ENCODE measurements at places on chromosomes 11 and 22.

DNA sequence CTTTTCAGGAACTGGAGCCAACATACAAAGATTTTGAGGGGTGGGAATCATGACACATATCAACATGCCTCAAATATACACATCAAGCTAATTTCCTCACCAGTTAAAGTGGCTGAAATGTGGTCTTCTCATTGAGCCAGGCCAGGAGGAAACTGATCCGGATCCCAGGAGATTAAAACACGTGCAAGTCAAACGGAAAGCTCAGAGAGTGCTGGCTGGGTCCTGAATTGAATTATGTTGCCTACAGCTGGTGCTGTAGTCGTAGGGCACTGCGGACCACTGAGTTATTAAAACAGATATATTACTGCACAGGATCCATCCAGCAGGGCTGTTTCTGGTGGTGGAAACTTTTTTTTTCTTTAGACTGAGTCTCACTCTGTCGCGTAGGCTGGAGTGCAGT is 14.1 kb upstream of the WNT7B start:
- DNase-seq = no peak

GRCh38 chr11:2466869-2467694 is 22.3 kb downstream of the KCNQ1 start:
- DNase-seq = no peak

DNA sequence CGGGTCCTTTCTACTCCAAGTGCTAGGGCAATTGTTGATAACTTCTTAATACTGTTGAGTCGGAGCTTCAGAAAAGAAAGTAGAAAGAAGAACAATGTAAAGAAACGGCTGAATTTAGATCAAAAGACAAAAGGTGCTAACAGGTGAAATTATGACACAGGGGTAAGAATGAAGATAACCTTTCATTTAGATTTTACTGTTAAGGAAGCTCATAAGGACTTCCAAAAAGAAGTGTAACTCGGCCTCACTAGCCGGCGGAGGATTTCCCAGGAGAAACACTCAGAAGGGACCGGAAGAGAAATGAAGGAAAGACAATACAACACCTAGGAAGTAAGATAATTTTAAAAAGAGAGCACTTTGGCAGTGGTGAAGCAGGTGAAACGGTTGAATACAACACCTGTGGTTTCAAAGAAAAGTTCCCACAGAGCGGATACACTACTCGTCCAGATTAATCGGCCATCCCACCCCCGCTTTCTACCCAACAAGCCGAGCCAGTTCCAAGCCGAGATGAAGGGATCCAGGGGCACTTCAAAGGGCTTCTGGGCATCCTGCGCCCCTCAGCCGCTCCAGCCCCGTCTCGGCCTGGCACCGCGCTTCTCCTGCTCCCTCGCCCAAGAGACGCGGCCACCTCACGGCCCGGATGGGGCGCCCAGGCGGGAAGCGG is 737 bp downstream of the PPP2R1B start:
- DNase-seq = no peak

DNA sequence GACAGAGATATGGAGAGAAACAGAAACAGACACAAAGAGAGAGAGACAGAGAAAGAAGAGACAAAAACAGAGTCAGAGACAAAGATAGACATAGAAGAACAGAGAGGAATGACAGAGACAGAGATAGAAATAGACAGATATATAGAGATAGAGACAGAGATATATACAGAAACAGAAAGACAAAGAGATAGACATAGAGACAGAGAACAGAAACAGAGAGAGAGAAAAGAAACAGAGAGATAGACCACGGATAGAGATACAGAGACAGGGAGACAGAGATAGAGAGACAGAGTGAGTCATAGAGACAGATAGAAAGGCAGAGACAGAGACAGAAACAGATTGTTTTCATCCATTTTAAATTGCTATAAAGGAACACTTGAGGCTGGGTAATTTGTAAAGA is 12.3 kb upstream of the MPEG1 start:
- no peak for DNase-seq

DNA sequence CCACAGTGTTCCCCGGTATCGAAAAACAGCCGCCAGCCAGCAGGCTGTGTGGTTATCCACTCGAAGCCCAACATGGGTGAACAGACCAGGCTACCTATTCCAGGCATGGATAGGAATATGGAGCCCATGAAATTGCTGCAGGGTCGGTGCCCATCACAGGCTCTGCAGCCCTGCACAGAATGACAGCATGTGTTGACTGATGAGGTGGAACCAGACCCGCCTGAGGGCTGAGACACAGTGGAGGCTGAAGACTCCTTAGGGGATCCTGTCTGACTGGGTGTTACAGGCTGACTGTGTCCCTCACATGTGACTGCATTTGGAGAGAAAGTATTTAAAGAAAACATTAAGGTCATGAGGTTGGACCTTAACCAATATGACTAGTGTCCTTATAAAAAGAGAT is 6.2 kb upstream of the YPEL1 start:
- no peak for DNase-seq

GRCh38 chr22:22940961-22941605 is 53.5 kb downstream of the IGLL5 start:
- DNase-seq = no peak

DNA sequence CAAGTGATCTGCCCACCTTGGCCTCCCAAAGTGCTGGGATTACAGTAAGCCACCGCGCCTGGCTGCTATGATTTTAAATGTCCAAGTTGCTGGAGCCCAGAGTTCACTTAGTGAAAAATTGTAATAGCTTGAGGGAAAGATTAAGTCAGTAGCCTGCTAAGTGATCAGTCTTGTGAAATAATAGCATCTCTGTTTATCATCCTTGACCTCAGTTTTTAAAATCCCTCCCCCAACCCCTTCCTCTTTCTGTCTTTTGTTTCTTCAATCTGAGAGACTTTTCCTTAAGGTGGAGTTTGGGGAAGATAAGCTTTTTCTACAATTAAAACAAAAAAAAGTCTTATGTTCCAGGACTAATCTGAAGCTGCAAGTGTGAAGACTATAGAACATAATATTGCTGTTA is 6.4 kb downstream of the HIPK3 start:
- DNase-seq = no peak

DNA sequence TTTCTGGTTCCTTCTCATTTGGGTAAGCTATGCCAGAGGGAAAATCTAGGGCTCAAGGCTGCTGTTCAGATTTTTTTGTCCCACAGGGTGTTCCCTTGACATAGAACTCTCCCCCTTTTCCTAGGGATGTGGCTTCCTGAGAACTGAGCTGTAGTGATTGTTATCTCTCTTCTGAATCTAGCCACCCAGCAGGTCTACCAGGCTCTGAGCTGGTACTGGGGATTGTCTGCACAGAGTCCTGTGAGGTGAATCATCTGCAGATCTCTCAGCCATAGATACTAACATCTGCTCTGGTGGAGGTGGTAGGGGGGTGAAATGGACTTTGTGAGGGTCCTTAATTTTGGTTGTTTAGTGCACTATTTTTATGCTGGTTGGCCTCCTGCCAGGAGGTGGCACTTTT is 167.3 kb upstream of the PGR start:
- no peak for DNase-seq

GRCh38 chr22:25722223-25722622 is 19.8 kb upstream of the MYO18B start:
- DNase-seq = no peak

DNA sequence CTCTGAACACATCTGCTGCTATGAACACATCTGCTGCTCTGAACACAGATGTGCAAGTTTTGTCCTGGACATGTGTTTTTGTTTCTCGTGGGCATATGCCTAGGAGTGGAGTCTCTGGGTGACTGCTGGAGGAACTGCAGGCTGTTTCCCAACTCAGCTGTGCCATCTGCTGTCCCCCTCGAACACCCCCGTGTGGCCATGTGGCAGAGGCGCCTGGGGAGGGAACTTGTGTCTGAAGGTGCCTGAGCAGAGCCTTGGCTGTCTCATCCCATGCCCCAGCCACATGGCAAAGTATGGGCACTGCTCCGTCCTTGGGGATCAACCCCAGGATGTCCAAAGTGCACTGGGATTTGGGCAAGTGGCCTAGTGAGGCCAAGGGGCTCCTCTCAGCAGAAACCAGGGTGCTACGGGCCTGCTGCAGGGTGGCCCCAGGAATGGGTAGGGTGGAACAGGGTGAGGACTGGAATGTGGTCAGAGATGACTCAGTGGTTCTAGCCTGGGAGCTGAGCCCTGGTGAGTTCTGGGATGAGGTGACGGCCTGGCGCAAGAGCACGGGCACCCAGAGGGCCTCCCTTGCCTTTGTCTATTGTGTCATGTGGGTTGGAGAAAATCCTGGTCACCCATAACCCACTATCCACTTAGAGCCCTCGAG is 14.7 kb downstream of the GATD1 start:
- no peak for DNase-seq

DNA sequence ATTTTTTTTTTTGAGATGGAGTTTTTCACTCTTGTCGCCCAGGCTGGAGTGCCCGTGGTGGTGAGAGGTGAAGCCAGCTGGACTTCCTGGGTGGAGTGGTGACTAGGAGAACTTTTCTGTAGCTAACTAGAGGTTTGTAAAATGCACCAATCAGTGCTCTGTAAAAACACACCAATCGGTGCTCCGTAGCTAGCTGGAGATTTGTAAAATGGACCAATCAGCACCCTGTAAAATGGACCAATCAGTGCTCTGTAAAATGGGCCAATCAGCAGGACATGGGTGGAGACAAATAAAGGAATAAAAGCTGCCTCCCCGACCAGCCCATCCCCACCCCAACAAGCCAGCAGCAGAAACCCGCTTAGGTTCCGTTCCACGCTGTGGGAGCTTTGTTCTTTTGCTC is 4.4 kb upstream of the RAPSN start:
- no peak for DNase-seq

DNA sequence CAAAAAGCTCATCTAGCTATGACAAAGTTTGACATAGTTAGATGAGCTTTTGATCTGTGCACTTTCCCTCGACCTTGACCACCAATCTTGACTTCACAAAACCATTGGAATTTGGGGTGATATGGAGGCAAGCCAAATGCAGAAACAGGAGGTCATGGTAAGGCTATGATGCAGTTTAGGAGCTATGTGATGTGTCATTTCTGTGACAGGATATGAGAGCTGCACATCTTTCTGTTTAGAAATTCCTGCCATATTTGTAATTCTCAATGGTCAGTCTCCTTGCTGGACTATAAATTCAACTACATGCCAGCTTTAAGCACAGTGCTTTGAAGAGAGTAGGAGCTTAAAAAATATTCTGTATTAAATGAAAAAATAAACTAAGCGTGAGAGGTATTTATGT is 12.9 kb downstream of the OR51B6 start:
- no peak for DNase-seq

DNA sequence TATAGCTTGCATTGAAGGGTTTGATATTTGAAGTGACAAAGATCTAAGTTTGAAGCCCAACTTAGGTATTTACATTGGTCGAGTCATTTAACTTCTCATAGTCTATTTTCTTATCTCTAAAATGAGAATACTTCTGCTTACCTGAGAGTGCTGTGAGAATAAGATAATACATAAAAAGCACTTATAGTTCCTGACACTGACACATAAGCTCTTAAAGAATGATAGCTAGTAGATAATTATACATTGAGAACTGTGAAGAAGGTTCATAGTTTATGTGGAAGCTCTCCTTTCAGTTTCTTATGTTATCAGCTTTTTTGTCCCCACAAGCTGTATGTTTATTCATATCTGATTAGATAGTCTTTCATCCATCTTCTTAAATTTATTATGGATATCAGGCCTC is 4.8 kb downstream of the PPME1 start:
- DNase-seq = no peak

DNA sequence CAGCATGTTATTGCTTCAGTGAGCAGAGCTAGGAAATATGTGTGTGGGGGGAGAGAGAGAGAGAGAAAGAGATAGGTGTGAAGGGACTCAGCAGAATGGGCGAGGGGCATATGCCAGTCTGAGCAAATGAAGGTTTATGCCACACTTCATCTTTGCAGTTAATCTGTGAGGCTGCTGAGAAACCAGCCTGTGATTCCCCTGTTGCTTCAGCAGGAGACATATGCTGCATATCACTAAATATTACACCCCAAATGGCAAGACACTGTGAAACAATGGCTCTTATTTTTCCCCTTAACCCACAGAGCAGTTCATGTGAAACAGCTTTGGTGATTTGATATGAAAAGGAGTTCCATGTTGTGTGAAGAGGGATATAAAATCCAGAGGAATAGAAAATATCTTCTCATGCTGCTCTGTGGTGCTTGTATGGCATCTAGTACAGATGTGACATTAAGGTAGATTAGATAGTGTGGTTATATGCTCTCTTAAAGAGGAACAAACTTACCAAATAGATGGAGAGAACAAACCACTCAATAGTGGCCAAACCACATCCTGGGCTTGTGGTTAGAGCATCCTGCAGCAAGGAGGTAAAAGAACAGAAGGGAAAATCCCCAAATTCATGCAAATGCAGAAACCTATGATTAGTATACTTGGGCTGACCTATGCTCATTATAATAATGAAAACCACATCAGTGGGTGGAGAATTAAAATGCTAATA is 864.2 kb downstream of the FAM181B start:
- DNase-seq = no peak

DNA sequence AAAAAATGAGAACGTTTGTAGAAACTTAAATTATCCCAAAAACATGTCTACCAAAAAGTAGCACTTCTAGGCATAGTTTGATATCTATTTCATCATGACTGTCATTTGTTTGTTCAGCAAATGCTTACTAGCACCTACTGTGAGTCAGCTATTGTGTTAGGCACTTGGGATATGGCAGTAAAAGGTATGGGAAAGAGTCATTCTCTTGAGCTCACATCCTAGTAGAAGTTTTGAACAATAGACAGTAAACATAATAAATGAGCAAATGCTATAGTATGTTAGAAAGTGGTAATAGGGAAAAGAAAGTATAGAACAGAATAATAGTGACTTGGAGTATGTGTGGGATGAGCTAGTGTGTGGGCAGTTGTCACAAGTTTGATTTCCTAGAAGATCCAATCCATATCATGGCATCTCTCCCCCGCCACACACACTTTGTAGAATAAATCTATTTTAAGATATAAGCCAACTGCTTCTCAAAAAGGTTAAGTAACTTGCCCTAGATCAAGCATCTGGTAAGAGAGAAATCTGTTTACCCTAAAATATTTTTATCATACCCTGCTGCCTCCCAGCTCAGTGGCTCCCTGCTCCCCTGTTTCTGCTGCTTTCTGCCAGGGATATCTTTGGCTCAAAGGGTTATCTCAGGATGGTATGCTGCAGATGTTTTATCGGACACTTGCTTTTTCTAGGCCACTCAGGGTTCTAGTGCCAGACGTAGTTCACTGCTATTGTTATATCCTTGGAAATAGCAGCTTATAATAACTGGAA is 129.7 kb downstream of the NCAM1 start:
- DNase-seq = no peak

DNA sequence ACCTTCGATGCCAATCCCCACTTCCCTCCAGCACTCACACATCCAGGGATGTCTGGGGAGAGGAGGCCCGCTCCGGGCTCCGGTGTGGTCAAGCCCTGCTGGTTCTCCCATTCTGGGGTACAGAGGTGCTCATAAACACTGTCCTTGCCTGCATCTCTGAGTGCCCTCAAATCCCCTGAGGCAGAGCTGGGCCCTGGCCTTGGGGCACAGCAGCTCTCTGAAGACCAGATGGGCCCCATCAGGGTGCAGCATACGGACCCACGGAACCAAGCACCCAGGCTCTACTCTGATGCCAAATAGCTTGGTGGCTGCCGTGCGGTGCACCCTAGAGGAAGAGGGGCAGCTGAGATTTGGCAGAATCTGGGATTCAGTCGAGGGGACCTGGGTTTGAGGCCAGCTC is 35.7 kb upstream of the NNMT start:
- no peak for DNase-seq

- no peak for DNase-seq
Measured at GRCh38 chr11:9028581-9028980, 24.8 kb upstream of the NRIP3 start.

Measured in activated naive CD4-positive, alpha-beta T cell (primary cell).